ENCODE measurements at places on chromosomes 1 and 21.

DNA sequence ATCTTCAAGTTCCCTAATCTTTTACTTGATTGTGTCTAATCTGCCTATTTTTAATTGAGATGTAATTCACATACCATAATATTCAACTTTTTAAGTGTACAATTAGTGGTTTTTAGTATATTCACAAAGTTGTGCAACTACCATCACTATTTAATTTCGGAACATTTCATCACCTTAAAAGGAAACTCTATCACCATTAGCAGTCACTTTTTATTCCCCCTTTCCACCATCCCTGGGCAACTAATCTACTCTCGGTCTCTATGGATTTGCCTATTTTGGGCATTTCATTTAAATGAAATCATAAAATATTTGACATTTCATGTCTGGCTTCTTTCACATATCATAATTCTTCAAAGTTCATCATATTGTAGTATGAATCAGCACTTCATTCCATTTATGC lies 30.6 kb upstream of the HYI start:
- DNase-seq, result no peak

DNA sequence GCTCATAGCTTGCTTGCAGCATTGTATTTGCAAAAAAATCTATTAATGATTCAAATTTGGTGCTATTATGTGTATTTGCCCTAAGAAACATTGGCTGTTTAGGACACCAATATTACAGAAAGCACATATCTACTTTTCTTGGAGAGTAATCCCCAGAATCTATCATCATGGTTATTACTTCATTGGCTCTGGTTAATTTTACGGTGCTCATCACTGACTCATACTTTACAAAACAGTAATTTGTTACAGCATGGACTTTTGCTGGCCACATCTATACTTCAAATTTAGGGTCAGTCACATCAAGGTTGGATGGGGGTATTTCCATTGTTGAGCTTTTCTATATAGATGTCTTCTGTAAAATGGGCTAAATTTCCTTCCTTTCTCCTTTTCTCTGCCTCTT lies 45.7 kb downstream of the SH3GLB1 start:
- no peak for DNase-seq

GRCh38 chr1:45669859-45670655 lies 16.3 kb downstream of the GPBP1L1 start:
- DNase-seq, result no peak

DNA sequence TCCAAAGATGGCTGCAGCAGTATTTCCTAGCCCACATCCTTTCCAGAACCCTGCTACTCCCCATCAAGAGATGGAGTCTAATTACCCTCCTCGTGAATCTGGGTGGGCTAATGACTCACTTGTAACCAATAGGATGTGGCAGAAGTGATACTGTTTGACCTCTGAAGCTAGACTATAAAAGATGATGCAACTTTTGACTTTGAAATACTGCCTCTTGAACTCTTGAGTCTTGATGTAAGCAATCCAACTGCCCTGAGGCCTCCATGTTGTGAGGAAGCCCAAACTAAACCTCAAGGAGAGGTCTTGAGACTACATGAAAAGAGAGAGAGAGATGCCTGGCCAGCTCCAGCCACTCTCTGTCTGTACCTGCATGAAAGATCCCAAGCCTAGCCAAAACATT lies 29.5 kb downstream of the LMO4 start:
- no peak for DNase-seq

DNA sequence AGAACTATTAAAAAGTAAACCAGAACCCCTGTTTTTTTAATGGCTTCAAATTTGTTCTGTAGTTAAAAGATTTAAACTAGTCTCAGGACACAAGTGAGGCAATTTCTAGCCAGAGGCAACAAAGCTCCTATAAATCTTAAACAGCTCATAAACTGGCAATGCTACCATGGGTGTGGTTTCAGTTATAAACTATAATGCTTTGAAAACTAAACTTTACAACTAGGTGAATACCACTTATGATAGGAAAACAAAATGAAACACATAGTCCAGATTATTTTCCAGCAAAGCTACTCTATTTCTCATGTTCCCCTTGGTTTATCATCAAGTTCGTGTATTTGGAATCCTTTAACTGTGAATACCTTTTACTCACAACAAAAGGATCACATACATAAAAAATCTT lies 282.5 kb downstream of the VAV3 start:
- no peak for DNase-seq

All from stimulated activated naive B cell treated with anti-CD40 and anti-IgM and Interleukin-4, amounts not matched to agents 10 μg/mL and 1 μg/mL and 100 μg/mL, for 72 hours (primary cell).